ENCODE measurements at places on chromosomes 5 and 9. TPM values are rescaled to one million over a fixed set of nuclear protein-coding genes. Genes with fewer than 3 reads are reported as not detected.

The FBN2 gene
- 1.0 TPM for total RNA-seq

GRCh38 chr5:29077451-29077850, 2039.1 kb upstream of the CDH9 start:
- no peak for DNase-seq

DNA sequence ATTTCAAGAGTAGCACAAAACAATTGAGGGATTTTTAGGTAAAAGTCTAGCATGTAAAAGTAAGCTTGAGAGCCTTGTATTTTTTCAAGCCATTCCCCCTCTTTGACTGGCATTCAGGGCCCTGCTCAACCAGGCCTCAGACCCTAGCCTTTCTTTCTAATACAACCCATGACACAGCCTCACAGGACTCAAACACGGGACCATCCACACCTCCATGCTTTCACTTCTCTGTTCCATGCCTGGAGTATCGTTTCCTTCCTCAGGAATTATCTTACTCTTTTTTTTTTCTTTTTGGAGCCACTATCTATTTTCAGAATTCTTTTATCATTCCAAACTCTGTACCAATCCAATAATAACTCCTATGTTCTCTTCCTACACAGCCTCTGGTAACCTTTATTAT, 560.2 kb upstream of the CLINT1 start:
- DNase-seq = no peak

GRCh38 chr9:4141296-4141695, 158.6 kb downstream of the GLIS3 start:
- no peak for DNase-seq

The GAS1 gene
- total RNA-seq = 57.3 TPM

DNA sequence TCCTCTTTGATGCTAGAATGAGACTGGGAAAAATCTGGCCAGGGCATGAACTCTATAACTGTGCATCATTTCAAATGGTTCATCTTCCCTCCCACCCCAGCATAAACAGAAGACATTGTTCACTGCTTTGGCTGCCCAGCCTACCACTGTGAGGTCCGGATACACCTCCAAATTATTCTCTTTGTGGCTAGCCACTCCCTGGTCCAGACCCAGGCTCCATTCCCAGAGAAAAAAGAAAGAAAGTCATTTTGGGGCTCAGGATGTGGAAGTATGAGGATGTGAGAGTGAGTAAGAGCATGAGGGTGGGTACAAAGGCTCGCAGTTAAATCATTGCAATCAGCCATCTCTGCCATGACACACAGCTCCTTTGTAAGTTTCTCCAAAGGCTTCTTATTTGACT, 559.2 kb downstream of the PSAT1 start:
- DNase-seq = no peak

- DNase-seq = no peak
These were observed 231.0 kb upstream of the GRAMD2B start for GRCh38 chr5:126192226-126192625.

The CNTFR gene
- total RNA-seq = 14.5 TPM

DNA sequence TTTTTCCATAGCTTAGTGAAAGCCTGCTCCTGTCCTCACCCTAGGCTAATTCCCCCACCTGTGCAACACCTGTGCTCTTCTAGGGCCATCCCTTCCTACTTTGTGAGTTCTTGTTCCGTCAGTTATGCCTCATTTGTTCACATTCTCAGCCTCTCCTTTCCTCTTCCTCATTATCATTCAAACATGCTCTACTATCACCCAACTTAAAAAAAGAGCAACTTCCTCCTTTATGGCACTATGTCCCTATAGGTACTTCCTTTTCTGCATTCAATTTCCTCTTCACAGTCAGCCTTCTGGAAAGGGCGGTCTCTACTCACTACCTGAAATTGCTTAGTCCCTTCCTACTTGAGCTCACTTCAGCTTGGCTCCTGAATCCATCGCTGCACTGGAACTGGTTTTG, 111.8 kb upstream of the LHFPL2 start:
- no peak for DNase-seq

- no peak for DNase-seq
These were observed 15.3 kb downstream of the MEF2C start for GRCh38 chr5:88867638-88868037.

GRCh38 chr5:79436821-79437220, 77.1 kb downstream of the HOMER1 start:
- no peak for DNase-seq

- DNase-seq = no peak
These were observed 40.5 kb downstream of the BHMT start for GRCh38 chr5:79151942-79152671.

- DNase-seq = peak; percentile 61
These were observed 48.1 kb downstream of the POC5 start for GRCh38 chr5:75668977-75669689.

GRCh38 chr5:89179731-89180130, 296.7 kb upstream of the MEF2C start:
- DNase-seq = no peak

- no peak for DNase-seq
These were observed 2.3 kb upstream of the RETREG1 start for GRCh38 chr5:16619136-16619535.

DNA sequence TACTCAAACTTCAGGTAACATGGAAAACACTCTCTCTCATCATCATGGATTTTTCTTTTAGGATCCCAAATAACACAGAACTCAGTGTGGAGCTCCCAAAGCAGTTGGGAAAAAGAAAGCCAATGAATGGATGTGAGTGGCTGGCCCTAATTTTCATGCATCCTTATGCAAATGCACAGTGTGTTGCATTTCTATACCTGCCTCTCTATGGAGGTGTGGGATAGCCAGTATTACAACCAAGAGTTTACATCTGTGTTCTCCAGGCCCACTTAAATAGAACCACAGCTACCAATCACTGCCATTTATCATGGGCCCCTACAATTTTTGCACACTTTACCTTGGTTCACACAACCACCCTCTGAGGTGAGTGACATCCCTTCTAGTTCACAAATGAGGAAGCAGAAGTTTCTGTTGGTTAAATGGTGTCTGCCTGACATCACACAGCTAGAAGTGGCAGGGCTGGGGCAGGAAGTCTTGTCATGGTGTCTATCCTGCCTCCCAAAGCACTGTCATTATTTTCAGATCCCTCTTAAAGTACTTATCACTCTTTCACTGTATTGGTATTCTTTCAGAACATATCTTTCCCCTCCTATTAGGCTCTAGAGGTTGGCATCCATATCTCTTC, 17.3 kb downstream of the MAMDC2 start:
- no peak for DNase-seq

GRCh38 chr5:159877894-159878448, 38.3 kb upstream of the ADRA1B start:
- no peak for DNase-seq

GRCh38 chr9:112884721-112885120, 6.0 kb downstream of the SLC46A2 start:
- no peak for DNase-seq

The AIF1L gene
- 1.4 TPM for total RNA-seq

- no peak for DNase-seq
These were observed 43.2 kb downstream of the KCNMB1 start for GRCh38 chr5:170345971-170346370.

DNA sequence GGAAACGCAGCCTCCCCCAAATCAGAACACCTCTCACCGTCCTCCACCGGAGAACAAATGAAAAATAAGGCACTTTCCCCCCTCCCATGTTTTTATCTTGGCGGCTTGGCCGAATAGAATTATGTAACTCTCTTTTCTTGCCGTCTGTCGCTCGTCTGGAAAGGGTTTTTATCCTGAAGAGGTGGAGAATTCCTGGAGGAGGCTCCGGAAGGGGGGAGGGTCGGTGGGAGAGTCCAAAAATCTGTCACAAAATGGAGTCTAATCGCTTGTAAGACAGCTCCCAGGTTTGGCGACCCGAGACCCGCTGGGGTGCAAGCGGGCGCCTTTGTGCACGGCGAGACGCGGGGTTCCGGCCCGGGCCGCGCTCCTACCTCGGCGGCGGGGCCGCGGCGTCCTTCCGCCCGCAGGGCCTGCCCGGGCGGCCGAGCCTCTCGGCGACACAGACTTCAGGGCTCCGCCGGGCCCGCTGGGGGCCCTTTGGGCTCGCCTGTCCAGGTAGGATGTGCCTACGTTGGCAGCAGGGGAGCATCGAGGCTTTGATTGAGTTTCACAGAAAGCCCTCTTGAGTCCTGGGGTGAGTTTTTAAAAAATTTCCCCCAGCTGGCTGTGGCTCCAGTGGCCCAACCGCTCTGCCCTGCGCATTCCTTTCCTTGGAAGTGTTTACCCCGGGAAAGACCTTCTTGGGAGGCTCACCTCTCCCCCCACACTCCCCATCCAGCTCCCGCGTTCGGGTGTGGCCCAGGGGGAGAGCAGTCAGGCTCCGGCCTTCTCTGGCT, 5.0 kb downstream of the LMX1B start:
- DNase-seq = no peak

DNA sequence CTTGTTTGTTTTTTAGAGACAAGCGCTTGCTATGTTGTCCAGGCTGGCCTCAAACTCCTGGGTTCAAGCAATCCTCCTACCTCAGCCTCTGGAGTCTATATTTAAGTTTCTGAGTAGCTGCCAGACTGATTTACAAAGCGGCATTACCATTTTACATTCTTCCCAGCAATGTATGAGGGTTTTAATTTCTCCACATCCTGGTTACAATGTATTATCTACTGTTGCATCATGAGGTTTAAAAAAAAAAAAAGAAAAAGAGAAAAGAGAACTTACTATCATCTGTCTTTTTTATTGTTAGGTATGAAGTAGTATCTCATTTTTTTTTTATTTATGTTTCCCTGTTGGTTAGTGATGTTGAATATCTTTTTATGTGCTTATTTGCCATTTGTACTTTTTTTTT, 18.9 kb upstream of the CLINT1 start:
- no peak for DNase-seq

DNA sequence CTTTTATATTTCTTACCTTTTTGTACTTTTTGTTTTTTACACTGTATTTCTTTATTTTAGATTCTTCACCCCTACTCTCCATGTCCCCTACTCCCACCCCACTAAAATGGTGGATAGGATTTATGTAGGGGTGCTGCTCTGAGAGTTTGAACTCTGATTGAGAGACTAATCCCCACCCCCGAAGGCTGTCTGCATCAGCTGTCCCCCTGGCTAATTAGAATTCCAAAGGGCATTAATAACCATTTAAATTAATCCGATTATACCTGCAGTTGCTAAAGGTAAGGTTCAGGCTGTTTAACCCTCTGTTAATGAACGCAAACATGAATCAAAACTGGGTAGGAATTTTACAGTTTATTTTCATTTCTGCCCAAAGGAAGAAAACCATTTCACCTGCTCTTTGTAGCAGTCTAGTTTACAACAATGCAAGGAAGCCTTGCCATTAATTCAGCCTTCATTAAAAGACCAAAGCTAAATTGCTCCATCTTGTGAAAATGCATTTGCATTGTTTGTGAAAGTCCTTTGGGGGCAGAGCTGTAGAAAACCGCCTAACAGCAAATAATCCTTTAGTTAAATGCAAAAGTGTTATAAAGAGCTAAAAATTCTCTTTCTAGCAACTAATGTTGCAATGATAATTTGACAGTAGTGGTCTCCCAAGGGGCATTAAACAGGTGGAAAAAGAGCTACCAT, 71.2 kb downstream of the ZCCHC7 start:
- DNase-seq = no peak

DNA sequence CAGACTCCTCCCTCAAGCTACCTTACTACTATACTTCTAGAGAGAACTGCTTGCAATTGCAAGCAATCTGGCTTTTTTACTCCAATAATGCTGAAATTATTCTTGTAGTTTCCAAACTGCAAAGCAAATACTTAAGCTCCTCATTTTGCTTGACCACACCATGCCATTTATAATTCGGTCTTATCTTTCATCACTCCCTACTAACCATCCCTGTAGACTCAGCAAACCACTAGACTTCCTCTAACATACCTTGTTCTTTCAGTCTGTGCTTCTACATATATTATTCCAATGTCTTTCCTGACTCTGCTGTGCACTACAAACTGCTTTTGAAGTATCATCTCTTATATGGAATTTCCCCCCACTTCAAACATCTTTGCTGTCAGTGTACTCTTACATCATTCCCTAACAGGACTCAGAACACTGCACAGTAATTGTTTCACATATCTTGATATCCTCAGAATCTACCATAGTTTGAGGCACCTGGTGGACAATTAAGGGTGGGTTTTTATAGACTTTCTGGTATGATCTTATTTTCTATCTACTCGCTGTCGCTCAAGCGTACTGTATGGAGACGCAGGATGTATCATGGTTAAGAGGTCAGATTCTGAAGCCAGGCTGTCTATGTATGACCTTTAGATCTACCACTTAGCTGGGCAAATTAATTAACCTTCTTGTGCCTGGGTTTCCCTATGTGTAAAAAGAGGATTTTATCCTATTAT, 2.8 kb downstream of the IL6ST start:
- DNase-seq = no peak

GRCh38 chr9:88748566-88749261, 213.7 kb downstream of the NXNL2 start:
- DNase-seq = no peak

The CA9 gene
- total RNA-seq = not detected

DNA sequence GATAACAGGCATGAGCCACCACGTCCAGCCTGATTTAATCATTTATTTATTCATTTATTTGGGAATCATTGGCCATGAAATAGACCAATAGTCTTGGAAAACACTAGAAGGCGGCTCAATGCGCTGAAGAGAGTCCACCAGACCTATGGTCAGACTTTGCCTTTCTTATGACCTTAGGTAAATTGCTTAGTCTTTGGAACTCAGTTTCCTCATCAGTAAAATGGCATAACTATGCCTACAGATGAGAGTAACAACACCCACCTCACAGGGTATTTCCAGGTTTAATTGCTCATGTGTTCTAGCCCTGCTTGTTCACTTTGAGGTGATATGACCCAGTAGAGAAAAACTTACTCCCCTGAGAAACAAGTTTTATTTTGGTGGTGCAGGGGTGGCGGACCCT, 38.2 kb upstream of the CPEB4 start:
- no peak for DNase-seq

The DCTN3 gene
- total RNA-seq = 64.7 TPM

The LHX2 gene
- not detected for total RNA-seq

- no peak for DNase-seq
These were observed 13.6 kb upstream of the CAST start for GRCh38 chr5:96648593-96648992.

Data from mucosa of descending colon (tissue), 3 donors.